ENCODE measurements at places on chromosomes 1 and 21.

DNA sequence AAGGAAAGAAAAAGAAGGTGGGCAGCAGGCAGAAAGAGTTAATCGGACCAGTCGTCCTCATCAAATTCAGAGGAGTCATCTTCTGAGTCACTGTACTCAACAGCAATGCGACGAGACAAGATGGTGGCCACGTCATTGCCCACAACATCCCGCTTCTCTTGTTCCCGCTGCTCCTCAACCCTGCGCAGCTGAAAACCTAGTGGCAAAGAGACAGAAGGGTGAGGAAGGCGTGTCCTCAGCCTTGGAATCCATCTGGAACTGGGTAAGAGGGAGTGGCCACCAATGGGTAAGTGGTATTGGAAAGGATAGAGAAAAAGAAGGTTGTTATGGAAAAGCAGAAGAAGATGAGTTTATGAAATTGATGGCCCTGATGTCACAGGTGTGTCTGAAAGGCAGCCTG, 15.7 kb downstream of the GPR3 start:
- no peak for DNase-seq

DNA sequence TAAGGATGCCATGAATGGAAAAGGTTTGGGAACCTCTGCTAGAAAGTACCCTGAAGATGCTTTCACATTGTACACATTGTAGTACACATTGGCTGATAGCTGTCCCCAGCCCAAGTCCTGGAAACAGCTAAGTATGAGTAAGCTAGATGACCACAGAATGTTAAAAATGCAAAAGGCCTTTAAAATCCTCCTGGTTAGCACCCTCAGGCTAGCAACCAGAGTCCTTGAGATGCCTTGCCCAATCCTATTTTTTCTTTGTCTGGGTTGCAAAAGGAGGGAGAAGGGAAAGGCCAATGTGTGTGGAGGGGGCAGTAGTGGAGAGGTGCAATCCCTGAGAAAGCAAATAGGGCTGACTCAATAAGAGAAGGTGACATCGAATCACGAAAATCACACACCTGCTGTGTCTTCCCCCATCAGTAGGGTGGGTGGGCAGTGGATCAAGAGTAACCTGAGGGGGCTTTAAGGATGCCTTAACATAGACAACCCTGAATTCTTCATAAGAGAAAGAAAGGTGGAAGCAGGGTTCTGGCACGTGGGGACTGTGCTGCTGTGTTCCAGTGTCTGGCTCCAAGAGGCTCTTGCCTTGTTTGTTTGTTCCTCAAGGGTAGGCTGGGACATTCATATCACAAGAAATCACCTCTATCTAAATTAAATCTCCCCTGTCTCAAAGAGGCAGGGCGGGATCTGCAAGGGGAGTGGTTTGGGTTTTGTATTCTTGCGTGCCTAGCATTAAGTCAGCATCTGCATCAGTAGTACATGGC, 266.2 kb upstream of the PLXNA2 start:
- no peak for DNase-seq

DNA sequence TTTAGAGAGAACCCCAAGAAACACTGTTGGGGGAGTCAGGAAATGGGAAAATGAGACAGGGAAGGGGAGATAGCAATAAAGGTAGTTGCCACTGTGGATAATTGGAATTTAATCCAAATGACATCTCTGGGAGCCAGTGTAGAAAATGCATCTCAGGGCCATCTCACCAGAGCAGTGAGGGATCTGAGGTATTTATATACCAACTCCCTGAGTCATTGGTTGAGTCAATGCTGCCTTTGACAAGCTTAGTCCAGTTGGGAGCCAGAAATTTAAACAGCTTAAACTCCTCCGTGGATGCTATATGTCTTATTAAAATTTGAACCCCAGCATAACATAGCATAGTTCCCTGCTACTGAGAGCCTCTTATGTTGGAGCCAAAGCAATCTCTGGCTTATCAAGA, 140.3 kb downstream of the SLC30A10 start:
- DNase-seq, result no peak

DNA sequence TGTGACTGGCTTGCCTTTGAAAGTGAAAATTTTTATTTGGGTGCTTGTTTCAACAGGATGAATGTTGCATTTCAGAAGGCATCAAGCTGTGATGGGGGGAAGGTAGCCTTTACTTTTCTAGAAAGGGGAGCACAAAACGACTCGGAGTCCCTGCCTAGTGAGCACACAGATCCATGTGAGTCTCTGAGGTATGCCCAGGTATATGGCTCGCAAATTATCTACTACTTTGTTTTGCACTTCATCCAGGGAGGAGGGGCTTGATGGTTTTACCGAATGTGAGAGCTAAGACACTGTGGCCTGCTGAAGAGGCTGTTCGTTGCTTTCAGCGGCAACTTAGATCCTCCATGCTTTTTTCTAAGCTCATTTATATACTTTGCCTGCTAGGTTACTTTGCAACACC, 537.7 kb upstream of the PTBP2 start:
- DNase-seq, result no peak

- DNase-seq, result no peak
Observed at GRCh38 chr1:84479998-84480397, 932 bp downstream of the RPF1 start.

GRCh38 chr21:39637197-39637970, 24.6 kb downstream of the B3GALT5 start:
- DNase-seq, result no peak

- DNase-seq, result no peak
Observed at GRCh38 chr21:38661889-38662568, 143.7 kb upstream of the ETS2 start.

GRCh38 chr1:116239916-116240315, 128.7 kb downstream of the MAB21L3 start:
- no peak for DNase-seq

DNA sequence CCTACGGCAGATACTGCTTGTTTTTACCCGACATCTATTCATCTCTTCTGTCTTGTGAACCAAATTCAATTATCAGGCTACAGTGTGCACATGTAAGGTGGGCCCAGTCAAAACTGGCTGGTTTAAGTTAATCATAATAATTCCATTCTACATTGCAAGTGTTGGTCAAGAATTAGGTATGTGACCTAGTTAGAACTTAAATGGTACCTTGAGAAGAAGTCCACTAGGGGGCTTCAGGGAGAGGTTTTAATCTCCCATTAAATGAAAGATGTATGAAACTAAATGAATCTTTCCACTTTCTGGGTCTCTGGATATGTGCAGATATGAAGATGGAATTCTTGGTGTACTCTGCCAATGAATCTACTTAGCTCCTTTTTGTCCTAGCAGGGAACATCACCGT, 187.1 kb downstream of the CDC42BPA start:
- DNase-seq, result peak; percentile 63

DNA sequence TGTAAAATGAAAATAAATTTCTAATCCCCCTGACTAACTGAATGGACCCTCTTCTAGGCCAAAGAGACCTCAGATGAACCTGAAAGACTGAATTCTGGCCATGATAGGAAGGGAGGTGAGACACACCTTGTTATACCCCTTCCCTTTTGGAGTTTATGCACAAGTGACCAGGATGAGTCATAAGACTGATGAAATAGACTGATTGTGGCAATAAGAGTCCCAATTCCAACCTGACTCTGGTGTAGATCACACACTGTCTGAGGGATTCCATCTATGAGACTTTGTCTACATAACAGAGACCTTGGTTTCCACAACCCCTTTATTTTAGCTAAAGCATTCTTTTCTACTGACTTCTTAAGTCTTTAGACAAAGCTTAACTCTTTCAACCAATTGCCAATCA, 13.5 kb upstream of the OR2G2 start:
- DNase-seq, result no peak

DNA sequence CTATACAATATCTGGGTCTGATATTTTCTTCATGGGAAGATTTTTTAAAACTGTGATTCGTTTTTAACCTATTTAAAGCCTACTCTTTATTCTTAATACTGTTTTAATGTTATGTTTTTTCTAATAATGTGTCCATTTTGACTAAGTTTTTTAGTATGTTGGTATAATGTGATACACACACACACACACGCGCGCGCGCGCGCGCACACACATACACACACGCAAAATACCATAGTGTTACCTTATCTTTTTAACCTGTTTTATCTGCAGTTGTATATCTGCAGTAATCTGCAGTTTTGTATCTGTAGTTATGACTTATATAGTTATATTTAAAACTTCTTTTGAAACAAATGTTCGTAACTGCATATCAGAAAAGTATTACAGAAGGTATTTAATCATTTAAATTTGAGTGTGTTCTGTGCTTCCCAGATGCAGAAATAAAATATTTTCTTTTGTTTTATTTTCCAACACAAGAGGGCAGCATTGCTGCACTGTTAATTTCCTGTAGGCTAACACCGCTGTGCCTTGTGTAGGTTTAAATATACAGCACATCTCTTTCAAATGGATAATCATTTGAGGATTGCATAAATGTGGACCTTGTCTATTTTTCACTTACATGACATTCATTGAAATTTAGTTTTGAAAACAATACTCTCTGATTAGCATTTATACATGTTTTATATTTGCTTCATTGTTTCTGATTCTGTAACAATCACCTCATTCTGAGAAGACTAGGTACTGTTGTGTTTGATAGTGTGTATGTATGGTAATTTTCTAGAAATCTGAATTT, 166.1 kb downstream of the PDE4B start:
- DNase-seq, result peak; percentile 14

- DNase-seq, result no peak
Observed at GRCh38 chr1:200917291-200917817, 22.7 kb downstream of the INAVA start.

DNA sequence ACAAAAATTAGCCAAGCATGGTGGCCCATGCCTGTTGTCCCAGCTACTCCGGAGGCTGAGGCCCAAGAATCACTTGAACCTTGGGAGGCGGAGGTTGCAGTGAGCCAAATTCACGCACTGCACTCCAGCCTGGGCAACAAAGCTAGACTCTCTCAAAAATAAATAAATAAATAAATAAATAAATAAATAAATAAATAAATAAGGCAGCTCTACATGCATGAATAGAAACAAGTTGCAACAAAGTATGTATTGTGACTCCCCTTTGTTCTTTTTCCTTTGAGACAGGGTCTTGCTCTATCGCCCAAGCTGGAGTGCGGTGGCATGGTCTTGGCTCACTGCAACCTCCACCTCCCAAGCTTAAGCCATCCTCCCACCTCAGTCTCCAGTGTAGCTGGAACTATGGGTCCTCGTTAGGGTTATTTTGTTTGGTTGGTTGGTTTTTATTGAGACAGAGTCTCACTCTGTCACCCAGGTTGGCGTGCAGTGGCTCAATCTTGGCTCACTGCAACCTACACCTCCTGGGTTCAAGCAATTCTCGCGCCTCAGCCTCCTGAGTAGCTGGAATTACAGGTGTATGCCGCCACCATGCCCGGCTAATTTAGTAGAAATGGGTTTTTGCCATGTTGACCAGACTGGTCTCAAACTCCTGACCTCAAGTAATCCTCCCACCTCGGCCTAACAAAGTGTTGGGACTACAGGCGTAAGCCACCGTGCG, 8.0 kb downstream of the USP48 start:
- no peak for DNase-seq

GRCh38 chr1:23791516-23792047, 637 bp downstream of the LYPLA2 start:
- no peak for DNase-seq

- DNase-seq, result no peak
Observed at GRCh38 chr21:41429305-41429704, 3.3 kb downstream of the MX1 start.

GRCh38 chr1:220527279-220527907, 543 bp upstream of the MARK1 start:
- DNase-seq, result no peak

DNA sequence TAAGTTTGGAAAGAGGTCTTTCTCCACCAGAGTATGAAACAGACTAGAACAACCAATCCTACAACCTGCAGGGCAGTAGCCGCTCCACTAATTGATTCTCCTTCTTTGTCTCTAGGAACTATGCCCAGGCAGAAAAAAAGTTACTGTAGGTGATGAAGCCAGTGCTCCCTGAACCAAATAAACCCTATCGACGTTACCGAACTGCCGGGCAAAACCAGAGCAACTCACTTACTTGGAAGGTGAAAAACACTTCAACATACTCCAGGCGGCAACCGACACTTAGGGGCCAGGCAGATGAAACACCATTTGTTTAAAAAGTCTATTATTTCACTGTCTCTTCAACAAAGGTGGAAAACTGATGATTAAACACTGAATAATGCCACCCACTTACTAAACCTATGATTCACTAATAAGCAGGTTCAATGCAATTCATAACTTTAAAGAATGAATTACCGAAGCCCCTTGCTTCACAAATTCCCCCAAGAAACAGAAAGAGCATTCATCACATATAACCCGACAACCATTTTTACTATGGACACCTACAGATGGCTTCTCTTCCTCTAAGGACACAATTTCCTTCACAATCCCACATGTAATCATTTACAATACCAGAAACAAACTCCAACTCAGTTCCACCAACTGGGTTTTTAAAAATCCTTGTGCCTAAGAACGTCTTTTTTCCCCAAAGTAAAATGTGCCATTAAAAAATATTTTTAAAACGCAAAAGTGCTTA, 1.6 kb downstream of the NRIP1 start:
- DNase-seq, result peak; percentile 15

DNA sequence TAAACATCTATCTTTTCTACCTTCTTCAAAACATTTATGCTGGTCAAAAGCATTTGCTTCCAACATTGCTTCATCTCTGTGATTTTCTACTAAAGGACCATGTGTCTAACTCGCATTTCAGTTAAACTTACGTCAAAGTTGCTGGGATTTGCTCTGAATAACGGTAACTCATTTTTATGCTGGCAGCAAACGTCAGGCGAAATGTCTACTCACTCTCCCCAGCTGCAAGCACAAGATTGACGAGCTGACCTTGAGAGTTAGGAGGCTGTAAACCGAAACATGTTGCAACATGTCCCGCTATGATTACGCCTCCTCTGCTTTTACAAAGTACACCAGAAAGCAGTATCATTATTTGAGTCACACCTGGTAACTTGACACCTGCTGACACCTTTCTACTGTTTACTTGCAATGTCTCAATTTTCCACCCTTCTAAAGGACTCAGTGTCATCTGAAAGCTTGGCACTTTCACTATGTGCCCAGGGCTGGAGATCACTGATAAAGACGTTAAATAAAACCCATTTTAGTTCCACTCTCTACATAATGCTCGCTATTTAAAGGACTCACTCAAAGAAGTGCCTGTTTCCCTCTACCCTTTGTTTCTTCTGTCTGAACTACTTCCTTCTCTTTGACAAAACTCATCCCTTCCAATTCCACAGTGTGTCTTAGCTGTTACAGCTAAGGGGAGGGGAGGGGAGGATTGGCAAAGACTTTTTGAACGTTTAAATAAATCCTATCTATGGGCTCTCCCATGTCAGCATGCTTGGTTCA, 111.9 kb downstream of the PTPN14 start:
- peak; percentile 67 for DNase-seq

DNA sequence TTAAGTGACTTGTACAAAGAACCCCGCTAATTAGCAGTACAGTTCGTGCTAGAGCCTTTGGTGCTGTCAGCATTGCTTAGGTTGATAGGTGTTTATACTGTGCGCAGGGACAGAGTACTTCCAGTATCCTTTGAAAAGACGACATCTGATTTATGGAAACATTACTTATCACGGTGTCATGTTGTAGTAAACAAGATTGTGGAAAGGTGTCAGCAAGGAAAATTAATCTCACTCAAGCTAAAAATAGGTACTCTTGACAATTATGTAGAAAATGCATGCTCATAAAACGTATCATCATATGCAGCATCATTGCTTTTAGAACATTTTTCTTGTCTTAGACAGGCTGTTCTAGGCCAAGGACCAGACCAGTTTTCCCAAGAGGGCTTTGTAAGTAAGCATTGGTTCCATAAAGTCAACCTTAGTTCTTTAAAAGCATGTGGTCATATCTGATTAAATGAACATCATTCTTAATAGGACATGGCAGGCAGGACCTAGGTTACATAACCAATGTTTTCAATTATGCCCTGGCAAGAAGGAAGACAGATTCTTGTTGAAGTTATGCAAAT, 33.0 kb downstream of the SH3BGR start:
- no peak for DNase-seq

GRCh38 chr1:31218705-31219104, 21.0 kb downstream of the NKAIN1 start:
- DNase-seq, result no peak

All from hematopoietic multipotent progenitor cell treated with erythropoietin and hydrocortisone succinate and interleukin-3 and kit ligand, for 17 days (in vitro differentiated cells).